Lower lobe of right lung (tissue), 2 donors: ENCODE measurements at places on chromosomes 2 and 18.

DNA sequence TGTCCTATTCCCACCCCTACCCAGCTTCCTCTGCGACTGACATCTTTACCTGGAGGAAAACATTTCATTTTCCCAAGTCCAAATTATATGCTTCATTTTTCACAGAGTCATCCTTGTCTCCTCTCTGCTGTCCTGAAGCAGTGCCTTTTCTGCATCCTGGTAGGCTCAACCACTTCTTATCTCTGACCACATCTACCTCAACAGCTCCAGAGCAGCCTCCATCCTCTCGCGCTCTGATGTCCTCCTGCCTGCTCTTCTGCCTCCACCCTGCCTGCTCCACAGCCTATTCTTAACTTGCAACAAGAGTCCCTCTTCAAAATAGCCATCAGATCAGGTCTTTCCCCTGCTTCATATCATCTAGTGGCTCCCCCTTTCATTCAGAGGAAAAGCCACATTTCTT, 457.1 kb downstream of the PARD3B start:
- H3K36me3 ChIP-seq = no peaks in the 10 kb centered on the region
- no peaks in the 10 kb centered on the region for H3K27me3 ChIP-seq
- no peak for DNase-seq
- H3K4me1 ChIP-seq = no peaks in the 10 kb centered on the region
- no peak overlapping the region for H3K4me3 ChIP-seq

- no peak for DNase-seq
- no peaks in the 10 kb centered on the region for H3K27me3 ChIP-seq
- H3K4me1 ChIP-seq = no peaks in the 10 kb centered on the region
- no peaks in the 10 kb centered on the region for H3K36me3 ChIP-seq
- H3K4me3 ChIP-seq = no peak overlapping the region
Observed at GRCh38 chr2:202178346-202178958, 59.9 kb downstream of the SUMO1 start.

DNA sequence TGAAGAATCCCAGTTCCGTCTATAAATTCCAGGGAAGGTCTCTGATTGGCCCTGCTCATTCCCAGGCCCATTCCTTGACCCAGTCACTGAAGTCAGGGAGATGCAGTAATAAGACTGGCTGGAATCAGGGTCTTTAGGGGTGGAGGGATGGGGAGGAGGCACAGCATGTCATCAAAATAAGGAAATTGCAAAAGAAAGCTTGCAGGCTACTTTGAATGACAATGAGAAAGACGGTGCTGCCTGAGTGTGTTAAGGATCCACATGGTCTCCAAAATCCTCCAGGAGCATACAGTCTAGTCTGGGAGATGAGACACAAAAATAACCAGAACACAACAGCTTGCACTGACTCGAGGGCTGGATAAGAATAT, 2.0 kb upstream of the DES start:
- no peak overlapping the region for H3K27ac ChIP-seq
- H3K4me1 ChIP-seq = no peaks in the 10 kb centered on the region
- peaks cover 42% of the 10 kb centered on the region for H3K27me3 ChIP-seq
- no peak for DNase-seq

DNA sequence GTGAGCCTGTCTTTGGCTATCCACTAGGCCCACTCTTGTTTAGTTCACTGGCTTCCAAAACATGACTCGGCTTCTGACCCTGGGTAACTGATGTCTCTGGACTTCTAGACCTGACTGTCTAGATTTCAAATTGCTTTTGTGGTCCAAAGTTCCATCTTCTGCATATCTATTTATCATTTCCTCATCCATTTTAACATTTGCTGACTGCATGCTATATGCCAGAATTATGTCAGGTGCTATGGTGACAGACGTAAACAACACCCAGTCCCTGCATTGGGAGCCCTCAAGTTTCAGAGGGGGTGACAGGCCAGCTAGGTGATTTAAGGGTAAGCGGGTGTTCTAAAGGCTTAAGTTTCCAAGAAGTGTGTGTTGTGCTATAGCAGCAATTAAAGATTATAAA, 140.9 kb downstream of the PIEZO2 start:
- H3K36me3 ChIP-seq = no peaks in the 10 kb centered on the region
- no peak for DNase-seq
- no peak overlapping the region for H3K4me3 ChIP-seq
- H3K27me3 ChIP-seq = no peaks in the 10 kb centered on the region
